Activated naive CD4-positive, alpha-beta T cell treated with anti-CD3 and anti-CD28 coated beads for 36 hours (primary cell): ENCODE measurements at places on chromosomes 6 and 20. TPM values are rescaled to one million over a fixed set of nuclear protein-coding genes. Genes with fewer than 3 reads are reported as not detected.

SGK2 gene
- total RNA-seq, result 0.60 TPM

- H3K36me3 ChIP-seq, result no peaks in the 10 kb centered on the region
- H3K27me3 ChIP-seq, result no peaks in the 10 kb centered on the region
- no peak overlapping the region for H3K27ac ChIP-seq
Observed at GRCh38 chr6:6645261-6645917, 56.9 kb downstream of the LY86 start.

- no peak for DNase-seq
- no peak overlapping the region for H3K4me3 ChIP-seq
- peaks cover 39% of the 10 kb centered on the region for H3K4me1 ChIP-seq
- no peaks in the 10 kb centered on the region for H3K27me3 ChIP-seq
- no peak overlapping the region for H3K27ac ChIP-seq
Observed at GRCh38 chr6:70735513-70735912, 67.8 kb downstream of the SMAP1 start.

- H3K36me3 ChIP-seq, result peaks cover 1% of the 10 kb centered on the region
- no peaks in the 10 kb centered on the region for H3K4me1 ChIP-seq
- H3K4me3 ChIP-seq, result no peak overlapping the region
- DNase-seq, result peak; percentile 6
- no peaks in the 10 kb centered on the region for H3K27me3 ChIP-seq
Observed at GRCh38 chr6:138882369-138883017, 86.6 kb downstream of the ECT2L start.

DNA sequence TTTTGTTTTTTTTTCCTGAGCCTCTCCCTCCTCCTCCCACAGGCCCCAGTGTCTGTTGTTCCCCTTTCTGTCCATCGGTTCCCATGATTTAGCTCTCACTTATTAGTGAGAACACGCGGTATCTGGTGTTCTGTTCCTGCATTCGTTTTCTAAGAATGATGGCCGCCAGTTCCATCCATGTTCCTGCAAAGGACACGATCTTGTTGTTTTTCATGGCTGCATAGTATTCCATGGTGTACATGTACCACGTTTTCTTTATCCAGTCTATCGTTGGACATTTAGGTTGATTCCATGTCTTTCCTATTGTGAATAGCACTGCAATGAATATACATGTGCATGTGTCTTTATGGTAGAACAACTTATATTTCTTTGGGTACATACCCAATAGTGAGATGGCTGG is 105.6 kb upstream of the NUP153 start:
- no peak for DNase-seq
- peaks cover 7% of the 10 kb centered on the region for H3K27me3 ChIP-seq
- H3K4me1 ChIP-seq, result no peaks in the 10 kb centered on the region
- H3K36me3 ChIP-seq, result no peaks in the 10 kb centered on the region
- H3K27ac ChIP-seq, result no peak overlapping the region
